Heart right ventricle (tissue), 16 donors: ENCODE measurements at places on chromosomes 5 and 9. TPM values are rescaled to one million over a fixed set of nuclear protein-coding genes. Genes with fewer than 3 reads are reported as not detected.

The HAVCR1 gene
- not detected for polyA plus RNA-seq

The MED10 gene
- 45.4 TPM for polyA plus RNA-seq

The IFNA21 gene
- not detected for polyA plus RNA-seq

DNA sequence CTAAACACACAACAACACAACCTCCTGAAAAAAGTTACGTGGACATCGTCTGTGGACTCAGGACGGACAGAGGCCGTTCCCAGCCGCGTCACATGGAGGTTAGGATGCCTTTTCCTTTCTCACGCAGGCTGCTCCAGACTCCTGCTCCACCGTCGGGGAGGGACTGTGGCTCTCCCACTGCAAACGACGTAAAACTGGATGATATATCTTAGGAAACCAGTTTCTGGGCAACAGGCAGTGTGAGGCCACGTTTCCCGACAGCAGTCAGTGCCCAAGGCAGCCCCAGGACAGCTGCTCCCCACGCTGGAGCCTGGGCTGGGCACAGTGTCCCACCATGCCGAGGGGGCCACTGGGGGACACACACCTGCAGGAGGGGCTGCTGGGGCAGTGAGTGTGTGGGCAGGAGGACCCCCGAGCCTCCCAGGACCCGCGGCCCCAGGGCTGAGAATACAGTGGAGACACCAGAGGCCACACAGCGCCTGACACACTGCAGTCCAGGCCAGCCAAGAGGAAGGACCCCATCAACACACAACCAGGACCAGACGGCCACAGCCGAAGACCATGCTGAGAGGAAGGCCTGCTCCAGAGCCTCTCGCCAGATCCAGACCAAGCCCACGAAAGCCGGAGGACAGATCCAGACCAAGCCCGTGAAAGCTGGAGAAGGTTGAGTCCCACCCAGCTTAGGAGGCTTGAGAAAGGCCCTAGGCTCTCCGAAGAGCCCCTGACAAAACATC lies 26.2 kb downstream of the EXD3 start:
- no peak for DNase-seq
